ENCODE measurements at places on chromosomes 6 and 20.

DNA sequence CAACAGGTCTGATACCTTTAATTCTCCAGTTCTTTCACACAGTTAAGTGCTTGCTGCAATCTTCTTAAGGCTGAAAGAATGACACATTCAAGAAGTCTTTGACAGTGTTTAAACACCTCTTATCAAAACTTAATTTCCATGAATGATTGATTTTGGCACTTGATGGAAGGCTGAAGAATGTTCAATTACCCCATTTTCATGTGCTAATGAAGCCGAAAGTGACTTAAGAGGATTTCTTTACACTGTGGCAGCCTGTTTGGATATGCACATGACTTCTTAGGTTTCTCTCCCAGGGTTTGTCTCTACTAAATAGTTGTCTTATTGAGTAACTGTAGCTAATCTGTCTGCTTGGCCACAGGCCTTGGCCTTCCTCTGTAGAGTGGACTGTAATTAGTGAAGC, 81.1 kb upstream of the PRDM1 start:
- DNase-seq, result no peak

GRCh38 chr6:158323561-158323958, 11.3 kb downstream of the TULP4 start:
- DNase-seq, result no peak

DNA sequence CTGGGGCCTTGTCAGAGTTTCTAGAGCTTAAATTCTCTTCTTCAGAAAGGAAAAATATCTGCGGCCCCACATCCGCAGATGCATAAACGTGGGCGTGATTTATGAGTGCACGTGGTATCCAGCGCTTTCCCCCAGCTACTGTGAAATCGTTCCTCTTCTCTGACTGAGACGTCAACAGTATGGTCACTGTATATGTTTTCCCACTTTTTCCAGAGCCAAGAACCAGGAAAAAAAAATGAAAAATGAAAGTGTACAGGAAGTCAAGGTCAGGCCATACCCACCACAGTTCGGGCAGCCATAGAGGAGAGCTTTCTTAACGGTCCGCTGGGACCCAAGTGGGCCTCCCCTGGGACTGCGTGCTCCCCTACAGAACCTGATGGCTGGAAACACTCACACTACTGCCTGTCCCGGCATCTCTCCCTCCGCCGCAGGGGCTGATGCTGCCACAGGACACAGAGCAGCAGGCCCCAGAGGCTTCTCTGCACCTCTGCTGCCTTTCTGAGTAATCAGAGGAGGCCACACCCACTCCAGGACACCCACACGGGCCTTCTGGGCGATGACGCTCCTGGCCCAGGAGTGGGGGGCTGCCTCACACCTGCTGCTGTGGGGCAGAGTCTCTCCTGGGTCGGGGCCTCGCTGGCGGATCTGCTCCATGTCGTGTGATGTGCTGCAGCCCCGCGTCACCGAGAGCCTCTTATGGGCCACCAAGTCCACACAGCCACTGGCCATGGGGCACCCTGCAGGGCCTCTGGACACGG, 16.4 kb upstream of the STX16 start:
- DNase-seq, result peak; percentile 29

DNA sequence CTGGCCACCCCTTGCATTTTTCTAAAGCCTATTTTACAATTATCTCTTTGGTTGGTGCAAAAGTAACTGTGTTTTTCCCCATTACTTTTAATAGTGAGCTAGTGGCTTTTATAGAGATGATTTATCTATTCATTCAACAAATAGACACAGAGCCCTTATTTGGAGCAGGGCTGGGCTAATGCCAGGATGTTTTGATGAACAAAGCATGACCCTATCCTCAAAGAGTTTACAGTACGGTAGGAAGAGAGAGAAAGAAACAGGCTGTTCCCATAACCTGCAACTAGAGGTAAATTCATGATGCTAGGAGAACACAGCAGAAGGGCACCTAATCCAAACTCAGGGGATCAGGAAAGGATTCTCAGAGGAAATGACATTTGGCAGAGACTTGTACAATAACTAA, 37.3 kb upstream of the UST start:
- DNase-seq, result no peak

DNA sequence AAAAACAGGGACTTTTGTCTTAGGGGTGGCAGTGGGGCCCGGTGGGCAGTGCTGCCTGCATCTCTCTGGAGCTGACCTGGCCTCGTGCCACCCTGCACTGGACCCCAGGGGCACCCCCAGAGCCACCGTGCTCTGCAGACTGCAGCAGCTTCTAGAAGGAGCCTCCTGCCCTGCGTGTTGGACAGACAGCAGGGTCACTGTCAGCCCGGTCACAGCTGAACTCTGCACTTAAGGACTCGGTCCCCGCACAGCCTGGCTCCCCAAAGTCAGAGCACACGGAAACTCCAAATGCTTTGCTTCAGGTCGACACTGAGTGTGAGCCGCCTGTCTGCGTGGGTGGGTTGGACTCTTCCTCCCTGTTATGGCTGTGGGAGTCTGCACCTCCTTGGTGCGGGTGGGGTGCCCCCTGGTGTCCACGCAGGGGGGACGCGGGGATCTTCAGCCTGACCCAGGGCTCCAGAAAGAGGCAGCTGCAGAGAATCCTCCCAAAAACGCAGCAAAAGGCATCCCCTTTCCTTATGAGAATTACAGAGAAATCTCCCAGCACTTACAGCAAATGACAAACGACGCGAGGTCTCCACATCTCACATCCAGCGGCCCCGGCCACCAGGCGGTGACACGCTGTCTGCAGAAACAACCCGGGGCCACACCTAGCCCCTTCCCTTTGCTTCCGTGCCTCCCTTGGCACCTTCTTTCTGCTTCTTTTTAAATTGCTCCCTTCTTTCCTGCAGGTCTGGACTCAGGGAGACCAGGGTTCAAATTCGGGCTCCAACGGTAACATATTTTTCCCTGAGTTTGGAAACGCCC, 36.3 kb upstream of the DACT2 start:
- peak; percentile 5 for DNase-seq

Data from stimulated activated CD4-positive, alpha-beta T cell treated with anti-CD3 and anti-CD28 coated beads, Interleukin-1b, Interleukin-23, amount 100 ng/mL, for 24 hours (primary cell).